ENCODE measurements at places on chromosomes 11 and 22.

DNA sequence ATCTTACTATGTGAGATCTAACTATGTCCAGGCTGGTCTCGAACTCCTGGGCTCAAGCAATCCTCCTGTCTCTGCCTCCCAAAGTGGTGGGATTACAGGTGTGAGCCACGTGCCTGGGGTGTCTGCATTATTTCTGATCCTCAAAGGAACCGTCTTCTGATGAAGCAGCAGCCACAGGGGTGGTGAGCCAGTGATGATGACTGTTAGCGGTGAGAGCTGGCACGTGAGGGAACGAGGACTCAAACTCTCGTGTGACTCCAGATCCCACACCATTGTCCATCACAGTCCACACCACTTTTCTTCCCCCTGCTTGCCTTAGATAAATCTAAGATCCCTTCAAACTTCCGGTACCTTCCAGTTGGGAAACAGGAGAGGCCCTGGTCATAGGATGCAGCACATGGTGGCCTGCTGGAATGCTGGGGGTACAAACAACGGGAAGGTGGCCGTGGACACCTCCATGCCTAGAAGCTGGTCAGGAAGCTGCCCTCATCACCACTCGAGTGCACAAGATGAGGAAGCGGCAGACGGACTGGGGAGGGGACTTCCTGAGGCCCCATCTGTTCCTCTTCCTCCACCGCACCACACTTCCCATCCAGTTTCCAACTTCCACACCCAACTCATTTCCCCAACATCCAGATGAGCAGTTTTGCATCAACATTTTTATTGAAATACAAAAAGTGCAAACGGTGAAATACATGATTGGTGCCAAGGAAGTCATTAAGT is 23.8 kb downstream of the ARHGAP1 start:
- peak; percentile 46 for DNase-seq

DNA sequence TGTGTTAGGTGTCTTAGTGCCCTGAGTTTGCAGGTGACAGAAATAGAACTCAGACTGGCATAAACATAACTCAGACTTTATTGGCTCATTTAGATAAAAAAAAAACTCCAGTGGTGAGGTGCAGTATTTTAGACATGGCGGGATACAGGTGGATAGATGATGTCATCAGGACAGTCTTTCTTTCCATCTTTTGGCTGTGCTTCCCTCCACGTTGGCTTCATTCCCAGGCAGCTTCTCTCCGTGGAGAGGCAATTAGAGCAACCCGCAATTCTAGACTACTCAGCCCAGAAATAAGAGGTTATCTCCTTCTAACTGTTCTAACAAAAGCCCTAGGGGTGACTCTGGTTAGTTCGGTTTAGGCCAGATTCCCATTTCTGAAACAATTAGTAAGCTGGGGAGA is 40.5 kb downstream of the NCAM1 start:
- DNase-seq: no peak

DNA sequence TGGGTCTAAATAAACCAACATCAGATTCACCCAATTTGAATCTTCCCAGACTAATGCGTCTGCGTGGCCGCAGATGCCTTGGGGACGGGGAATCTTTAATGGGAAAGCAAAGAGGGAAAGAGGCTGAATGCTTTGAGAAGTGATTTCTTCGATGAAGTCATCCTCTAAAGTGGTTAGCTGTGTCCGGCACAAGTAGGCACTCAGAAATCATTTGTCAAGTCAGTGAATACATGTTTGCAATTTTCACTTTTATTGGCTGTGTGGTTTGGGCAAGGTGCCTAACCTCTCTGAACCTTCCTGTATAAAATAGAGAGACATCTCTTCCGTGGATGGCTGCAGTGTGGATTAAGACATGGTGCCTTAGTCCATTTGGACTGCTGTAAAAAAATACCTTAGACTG is 19.7 kb upstream of the IFT27 start:
- DNase-seq: no peak

GRCh38 chr11:134357545-134357839 is 25.7 kb downstream of the GLB1L2 start:
- DNase-seq: no peak

DNA sequence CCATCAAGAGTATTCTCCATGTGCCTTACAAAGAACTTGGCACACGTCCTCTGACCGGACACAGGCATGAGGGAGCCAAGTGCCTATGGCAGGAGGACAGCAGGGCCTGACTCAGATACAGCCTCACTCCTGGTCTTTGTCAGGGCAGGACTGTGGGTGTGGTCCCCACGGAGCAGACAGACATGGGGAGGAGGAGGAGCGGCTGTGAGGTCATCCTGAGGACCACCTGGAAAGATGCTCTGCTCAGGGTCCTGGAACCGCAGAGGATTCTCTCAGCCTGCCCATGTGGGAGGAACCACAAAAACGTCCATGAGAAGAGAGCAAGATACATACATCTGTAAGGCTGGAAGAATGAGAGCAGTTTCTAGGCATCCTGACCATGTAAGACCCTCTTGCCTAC is 576.3 kb downstream of the BRD1 start:
- no peak for DNase-seq

DNA sequence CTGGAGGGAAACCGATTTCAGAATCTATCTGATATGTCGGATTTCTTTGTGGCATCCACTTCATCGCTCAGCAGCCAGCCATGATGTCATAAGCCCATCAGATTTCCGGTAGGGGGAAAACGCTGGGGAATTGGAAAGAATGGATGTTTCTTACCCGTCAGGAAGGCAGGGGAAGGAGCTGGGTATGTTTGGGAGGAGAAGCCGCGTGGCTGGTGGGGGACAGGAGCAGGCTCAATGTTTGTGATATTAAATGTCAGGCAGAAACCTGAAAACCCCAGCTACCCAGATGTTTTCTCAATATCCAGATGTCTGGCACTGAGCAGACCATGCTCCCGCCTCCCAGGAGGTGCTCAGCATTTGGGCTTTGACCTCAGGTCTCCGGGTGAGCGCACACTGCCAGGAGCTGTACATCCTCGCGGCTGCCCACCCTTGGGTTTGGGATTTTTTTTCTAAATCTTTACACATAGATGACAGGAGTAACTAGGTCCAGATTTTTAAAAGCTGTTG is 67.5 kb downstream of the NFAM1 start:
- no peak for DNase-seq

- DNase-seq: peak; percentile 59
Observed at GRCh38 chr22:39309881-39310714, 9.3 kb downstream of the RPL3 start.

DNA sequence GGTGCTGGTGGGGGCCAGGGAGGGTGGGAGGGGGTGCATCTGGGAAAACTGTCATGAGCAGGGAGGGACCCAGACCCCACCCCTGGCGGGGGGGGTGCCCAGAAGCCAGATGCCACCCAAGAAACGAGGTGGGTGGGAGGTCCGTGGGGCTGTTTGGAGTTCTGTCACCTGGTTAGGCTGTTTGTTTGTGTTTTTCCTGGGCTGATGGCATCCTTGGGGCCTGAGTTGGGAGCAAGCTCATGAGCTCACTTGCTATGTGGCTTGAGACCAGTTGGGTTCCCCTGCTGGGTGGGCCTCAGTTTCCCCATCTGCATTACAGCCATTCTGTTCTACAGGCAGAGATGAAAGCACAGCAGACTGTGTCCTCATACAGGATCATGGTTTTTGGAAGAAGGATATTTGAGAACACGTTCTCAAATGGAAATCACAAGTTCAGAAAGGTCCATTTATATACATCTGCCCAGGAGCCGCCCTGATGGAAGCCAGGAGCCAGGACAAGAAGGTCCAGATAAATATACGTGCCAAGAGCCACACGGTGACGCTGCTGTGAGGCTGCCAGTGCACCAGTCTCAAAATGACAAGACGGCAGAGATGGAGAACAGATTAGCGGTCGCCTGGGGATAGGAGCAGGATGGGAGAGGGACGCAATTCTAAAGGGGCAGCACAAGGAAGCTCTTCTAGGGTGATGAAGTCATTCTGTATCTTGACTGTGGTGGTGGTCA is 312.9 kb downstream of the MN1 start:
- no peak for DNase-seq

DNA sequence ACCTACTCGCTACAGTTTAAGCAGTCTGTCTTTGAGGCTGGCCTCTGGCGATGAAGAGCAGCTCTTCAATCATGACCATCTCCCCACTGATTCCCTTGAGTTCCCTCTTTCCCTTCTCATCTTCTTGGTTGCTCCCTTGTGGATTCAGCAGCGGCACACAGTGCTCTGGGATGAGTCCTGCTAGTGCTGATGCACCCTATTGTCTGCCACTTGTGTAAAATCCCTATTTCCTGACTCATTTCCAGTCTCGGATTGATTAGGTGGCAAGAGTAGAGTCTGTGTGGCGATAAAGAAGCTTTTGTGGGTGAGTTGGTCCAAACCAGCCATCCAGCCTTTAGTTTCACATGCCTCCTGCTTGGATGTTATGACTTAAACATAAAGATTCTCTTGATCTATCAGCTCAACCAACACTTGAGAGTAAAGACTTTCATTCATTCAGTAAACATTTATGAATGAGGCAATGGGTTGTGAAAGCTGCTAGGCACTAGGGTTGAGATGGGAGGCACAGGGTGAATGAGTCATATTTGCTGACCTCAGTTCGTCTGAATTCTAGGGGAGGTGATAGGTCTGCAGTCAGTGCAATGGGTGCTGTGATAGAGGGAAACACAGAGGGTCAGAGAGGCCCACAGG is 219.4 kb upstream of the RAG2 start:
- peak; percentile 16 for DNase-seq

GRCh38 chr11:45436118-45436517 is 150.0 kb upstream of the SYT13 start:
- DNase-seq: no peak

DNA sequence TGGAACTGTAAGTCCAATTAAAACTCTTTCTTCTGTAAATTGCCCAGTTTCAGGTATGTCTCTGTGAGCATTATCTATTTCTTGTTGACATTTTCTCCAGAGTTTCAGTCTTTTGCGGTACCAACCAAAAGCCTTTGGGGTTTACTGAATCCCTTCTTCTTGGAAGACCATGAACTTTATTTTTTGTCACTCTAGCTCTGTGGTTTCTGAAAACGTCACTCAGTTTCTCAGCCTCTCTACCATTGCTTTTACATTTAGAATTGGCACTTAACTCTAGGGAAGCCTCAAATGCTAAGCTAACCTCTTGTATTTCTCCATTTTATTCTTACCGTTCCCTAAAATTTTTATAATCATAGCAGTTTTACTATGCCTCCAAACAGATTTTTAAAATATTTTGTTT is 237.6 kb downstream of the CSNK2A3 start:
- no peak for DNase-seq

- DNase-seq: no peak
Observed at GRCh38 chr11:104682206-104682605, 216.1 kb downstream of the CASP12 start.

DNA sequence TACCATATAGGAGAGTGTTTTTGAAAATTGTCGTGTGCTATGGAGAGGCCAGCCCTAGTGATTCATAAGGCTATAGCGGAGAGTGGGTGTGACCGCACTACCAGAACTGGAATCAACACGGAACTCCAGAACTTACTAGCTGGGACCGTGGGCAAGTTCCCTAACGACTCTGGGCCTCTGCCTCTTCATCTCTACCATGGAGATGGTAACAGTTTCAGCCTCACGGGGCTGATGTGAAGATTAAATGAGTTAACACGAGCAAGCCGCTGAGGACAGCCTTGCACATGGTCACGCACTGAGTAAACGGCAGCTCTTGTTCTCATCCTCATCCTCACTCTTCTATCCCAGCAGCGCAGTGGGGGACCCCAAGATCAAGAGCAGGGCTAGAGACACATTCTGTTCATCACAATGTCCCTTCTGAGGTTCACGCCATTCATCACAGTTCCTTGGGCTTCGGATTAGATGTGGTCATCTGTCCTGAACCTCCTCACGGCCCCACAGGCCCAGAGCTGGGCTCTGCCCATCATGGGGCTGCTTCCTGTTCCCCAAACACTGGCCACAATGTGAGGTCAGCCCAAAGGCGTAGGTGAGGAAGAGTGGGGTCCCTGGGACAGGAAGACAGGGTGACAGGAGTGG is 47.2 kb upstream of the CD5 start:
- peak; percentile 21 for DNase-seq

- DNase-seq: no peak
Observed at GRCh38 chr22:50728523-50728931, 9.5 kb upstream of the ACR start.

DNA sequence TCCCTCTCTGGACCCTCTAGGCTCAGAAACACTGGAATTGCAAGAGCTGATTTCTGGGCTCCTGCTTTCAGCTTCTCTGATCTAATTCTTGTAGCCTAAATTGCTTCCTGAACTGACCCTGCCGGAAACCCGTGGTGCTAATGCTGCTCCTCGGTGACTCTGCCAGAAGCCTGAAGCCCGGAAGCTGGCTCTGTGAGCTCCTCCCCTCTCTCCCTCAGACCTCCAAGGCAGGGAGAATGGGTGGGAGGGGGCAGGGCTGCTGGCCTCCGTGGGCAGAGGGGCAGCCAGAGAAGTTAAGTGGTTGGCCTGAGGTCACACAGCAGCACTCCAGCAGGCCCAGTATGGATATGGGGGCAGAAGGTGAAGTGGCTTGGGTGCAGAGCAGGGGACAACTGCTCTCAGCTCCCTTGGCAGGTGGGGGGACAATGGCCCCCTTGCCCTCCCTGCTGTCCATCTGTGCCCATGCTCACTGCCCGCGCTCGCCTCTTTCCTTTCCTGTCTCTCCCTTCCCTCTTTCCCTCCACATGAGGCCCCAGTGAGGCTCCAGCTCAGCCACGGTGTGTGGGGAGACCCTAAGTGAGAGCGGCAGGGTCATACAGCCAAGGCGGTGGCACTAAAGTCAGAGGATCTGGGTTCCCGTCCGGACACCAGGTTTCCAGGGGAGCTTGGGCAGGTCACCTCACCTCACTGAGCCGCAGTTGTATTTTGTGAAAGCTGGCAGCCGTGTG is 16.2 kb downstream of the CAPN5 start:
- peak; percentile 67 for DNase-seq

DNA sequence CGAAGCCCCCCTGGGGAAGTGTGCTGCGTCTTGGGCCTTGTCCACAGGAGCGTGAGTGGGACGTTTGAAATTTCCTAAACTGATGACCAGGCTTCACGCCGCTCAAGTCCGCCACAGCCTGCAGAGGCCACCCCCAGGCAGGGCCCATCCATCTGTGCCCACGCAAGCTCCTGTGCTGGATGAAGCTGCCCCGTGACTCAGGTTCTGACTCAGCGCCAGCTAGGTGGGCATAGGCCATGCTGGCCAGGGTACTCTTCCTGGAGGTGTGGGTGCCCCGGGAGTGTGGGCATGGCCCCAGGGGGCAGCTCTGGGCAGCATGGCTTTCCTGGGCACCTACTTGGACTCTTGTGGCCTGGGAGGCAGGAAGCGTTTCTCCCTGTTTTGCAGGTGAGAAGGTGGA is 134.8 kb downstream of the CACNA1I start:
- DNase-seq: no peak

DNA sequence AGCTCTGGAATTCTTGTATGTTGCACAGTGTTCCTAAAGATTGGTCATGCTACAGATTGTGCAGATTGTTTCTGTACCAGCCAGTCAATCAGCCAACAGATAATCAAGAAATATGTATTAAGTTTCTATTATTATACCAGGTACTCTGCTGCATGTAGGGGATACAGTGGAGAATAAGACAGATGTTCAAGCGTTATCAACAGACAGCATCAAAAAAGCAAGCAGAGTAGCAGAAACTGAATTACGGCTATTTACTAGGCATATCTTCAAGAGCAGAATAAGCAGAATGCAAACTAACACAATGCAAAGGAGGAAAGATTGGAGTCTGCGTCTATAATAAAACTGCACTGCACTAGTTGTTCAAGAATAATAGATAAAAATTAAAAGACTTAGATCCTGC is 278.6 kb downstream of the ETS1 start:
- DNase-seq: no peak

GRCh38 chr22:23035557-23036277 is 34.6 kb upstream of the GNAZ start:
- no peak for DNase-seq

GRCh38 chr11:88313441-88313840 is 24.1 kb downstream of the CTSC start:
- peak; percentile 57 for DNase-seq

- DNase-seq: no peak
Observed at GRCh38 chr11:76797341-76798201, 14.4 kb downstream of the TSKU start.
